RWPE2 (cell line): ENCODE measurements at places on chromosomes 4 and X.
A peak's percentile ranks its signal among the peaks of the same experiment; 100 is the strongest.

DNA sequence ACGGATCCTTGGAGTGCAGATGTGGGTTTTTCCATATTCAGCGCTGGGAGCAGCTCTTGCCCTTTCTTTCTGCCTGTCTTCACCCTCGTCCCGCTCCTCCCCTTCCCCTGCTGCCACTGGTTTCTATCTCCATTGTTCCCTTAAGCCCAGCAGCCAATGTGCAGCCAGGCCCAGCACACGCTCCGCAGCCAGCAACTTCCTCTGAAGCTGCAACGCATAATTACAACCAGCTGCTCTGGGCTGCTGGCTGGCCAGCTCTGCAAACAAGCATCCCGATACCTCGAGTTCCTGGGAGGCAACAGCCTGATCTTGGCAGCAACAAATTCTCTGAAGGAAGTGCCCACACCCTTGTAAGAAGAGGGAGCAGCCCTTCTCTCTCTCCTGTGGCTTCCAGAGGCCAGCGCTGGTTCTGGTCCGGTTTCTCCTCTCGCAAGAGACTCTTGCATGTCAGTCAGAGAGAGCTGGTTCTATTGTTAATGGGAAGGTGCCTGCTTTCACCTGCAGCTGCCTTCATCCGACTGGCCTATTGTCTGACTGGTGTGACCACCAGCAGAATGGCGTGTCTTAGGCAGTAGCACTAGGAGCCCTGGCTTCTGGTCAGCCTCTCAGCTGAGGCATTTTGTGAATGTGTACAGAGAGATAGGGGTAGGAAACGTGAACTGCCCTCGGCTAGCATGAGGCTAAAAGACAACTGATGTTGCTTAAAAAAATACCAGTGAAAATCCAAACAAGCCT, 83.8 kb upstream of the MAML3 start:
- no peak for DNase-seq

DNA sequence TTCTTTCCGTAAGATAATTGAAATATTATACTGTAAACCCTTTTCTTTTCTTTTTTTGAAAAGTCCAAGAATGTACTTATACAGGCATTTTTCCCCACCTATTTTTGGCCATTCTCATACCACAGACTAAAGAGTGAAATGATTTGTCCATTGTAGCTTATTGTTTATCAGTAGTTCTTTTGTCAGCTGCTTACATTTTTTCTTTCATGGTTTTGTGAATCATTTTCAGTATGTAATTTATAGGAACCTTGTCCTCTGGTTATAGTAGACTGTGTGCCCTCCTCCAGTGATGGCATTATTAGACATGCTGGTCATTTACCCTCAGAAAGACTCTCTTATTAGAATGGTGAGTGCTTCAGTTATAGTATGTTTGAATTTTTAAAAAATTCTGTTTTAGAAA, 56.7 kb downstream of the CCKAR start:
- DNase-seq: no peak

- no peak for DNase-seq
Observed at GRCh38 chrX:153371256-153371655, 29.9 kb downstream of the PNMA6E start.

DNA sequence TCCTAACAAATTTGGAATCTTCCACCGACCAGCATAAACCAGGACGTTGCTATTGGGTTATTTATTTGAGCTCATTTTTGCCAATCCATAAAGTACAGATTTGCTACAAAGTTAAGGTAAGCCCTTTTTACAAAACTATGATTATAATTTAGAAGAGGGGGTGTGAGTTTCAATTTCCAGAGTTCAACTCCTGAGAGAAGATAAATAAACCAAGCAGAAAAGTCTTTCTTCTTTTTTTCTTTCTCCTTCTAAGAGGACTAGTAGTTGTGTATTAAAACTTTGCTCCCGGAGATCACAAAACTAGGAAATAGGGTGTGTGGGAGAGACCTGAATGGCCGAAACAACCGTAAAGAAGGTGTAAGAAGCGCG, 2.6 kb downstream of the PITX2 start:
- no peak for DNase-seq

DNA sequence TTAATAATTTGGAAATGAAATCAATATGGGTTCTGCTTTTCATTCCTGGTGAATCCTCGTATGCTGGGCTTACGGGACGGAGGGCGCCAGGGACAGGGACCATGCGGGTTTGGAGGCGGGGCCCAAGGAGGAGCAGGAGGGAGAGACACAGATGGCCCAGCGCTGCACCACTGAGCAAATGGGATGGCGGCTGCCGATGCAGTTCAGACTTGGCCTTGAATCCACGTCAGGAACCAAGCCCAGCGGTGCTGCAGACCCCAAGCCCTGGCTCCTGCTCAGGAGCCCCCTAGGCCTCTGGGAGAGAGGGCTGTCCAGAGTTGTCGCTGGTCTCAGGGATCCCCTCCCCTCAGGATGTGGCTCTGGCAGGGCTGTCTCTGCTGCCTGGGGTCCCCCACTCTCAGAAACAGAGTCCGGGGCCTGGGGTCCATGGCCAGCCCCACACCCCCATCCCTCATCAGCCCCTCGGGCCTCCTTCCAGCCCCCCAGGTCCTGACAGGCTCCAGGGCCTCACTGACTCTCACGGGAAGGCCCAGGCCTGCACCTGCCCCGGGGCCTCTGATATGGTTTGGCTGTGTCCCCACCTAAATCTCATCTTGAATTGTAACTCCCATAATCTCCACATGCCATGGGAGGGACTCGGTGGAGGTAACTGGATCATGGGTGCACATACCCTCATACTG, 75.2 kb downstream of the FAM53A start:
- DNase-seq: peak; percentile 54

- no peak for DNase-seq
Observed at GRCh38 chr4:53645108-53645507, 53.8 kb upstream of the LNX1 start.

- DNase-seq: no peak
Observed at GRCh38 chr4:140876615-140877364, 120.6 kb upstream of the TBC1D9 start.

DNA sequence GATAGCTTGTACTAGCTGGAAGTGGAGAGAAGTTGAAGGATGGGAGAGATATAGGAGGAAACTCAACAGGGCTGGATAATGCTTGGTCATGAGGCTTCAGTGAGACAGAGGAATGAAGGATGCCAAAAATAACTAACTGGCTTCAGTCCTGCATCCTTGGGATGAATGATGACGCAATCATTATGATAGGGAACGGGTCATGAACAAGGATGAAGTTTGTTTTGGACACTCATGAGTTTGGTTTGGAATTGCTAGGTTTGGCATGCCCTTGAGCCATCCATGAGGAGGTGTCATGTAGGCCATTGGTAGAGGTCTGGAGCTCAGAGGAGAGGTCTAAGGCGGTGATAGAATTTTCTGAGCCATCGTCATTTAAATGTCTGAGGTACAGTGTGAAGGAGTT, 160.0 kb upstream of the NHS start:
- no peak for DNase-seq

- no peak for DNase-seq
Observed at GRCh38 chrX:68503836-68504636, 5.2 kb downstream of the YIPF6 start.

DNA sequence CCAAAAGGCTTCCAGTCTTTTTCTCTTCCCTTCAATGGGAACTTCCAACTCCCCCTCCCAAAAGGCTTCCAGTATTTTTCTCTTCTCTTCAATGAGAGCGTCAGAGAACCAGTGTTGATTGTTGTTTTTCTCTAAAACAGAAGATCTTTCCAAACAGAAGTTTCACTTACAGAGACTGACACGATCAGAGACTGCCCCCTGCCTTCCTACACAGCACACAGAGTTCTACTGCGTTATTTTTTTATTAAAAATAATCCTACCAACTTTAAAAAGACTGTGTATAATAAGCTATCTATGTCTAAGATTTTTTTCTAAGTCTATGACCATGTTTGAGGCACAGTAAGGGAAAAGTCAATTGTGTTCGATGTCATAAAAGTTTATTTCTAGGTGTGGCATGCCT, 3.5 kb upstream of the HTR2C start:
- DNase-seq: no peak

- DNase-seq: no peak
Observed at GRCh38 chr4:75698162-75698962, 25.2 kb upstream of the G3BP2 start.

GRCh38 chr4:183438458-183439113, 5.8 kb upstream of the CDKN2AIP start:
- DNase-seq: no peak

GRCh38 chrX:37047776-37048175, 39.6 kb downstream of the FAM47C start:
- no peak for DNase-seq

GRCh38 chrX:15675490-15675921, 10.9 kb upstream of the CLTRN start:
- DNase-seq: peak; percentile 77

DNA sequence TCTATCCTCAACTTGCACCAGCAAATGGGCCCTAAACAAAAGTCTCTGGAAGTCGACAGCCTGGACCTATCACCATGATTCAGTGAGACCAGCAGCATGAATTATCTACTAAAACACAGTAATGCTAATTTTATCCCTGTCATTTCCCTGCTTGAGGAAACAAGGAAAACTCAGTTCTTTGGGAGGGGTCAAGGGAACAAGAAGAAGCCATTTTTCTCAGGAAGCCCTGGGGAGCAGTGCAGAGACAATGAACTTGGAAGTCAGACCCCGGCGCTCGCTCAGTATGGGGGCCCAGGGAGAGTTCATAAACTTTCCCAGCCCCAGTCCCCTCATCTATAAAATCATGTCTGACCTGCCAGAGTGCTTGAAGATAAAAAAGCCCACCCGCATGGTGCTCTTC, 50.4 kb downstream of the DCTD start:
- no peak for DNase-seq

- DNase-seq: no peak
Observed at GRCh38 chrX:149908727-149909126, 20.6 kb upstream of the HSFX4 start.

- DNase-seq: no peak
Observed at GRCh38 chrX:12929701-12930100, 23.3 kb downstream of the TLR8 start.

- DNase-seq: no peak
Observed at GRCh38 chr4:173153445-173153844, 15.2 kb upstream of the GALNT7 start.

DNA sequence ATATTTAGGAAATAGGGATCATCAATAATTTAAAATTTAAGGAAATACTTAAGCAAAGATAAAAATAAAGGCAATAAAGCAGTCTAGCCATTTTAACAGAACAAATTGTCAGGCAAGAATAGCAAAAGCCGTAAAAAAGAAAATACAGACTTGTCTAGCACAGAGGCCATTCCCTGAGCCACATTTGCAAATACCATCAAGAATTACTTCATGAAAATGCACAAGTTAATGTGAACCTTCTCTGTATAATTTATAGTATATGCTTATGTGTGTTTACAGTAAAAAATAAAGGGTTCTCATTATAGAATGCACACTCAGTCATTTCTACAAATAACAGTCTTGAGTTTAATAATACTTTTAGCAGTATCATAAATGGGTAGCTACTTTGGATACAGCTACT, 505.9 kb upstream of the CPEB2 start:
- DNase-seq: no peak

DNA sequence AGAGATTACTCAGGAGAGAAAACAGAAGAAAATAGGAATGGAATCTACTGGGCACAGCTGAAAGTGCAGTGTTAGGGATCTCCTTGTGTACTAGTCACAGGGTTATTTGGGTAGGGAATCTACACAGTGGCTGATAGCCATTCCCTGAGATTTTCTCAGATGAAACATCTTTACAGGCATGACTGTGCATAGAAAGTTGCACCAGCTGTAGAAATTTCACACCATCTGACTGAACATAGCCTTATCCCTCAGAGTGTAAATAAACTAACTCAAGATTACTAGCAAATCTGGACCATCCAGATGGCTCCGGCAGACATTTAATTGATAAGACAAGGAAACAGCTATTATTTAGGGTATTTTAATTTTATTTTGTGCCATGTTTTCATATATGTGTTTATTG, 2053.5 kb upstream of the TENM3 start:
- DNase-seq: no peak

DNA sequence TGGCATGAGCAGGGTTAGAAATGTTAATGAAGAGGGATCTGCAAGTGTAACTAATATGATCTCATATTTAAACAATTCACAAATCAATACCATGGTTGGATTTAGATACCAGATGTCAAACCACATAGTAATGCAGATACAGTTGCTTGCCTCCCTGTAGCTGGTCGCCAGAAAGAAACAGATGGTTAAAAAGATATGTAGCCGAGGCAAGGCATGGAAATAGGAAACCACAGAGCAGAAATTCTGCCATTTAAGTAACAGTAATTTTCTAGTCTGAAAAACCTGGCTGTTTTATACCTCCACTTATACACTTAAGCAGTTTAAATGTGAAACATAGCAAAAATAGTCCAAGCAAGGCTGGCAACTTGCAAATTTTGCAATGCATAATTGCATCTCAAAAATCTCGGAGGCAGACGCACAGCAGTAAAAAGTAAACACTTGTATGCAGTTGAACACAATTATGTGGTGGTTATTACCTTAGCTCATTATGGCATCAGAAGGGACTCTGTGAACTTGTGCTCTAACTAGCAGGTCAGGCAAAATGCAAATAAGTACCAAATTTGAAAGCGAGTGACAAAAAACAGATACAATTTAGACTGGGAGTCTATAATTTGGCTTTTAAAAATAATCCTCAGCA, 126.8 kb downstream of the NAA11 start:
- DNase-seq: no peak

GRCh38 chr4:52651996-52652672, 7.0 kb downstream of the USP46 start:
- no peak for DNase-seq

DNA sequence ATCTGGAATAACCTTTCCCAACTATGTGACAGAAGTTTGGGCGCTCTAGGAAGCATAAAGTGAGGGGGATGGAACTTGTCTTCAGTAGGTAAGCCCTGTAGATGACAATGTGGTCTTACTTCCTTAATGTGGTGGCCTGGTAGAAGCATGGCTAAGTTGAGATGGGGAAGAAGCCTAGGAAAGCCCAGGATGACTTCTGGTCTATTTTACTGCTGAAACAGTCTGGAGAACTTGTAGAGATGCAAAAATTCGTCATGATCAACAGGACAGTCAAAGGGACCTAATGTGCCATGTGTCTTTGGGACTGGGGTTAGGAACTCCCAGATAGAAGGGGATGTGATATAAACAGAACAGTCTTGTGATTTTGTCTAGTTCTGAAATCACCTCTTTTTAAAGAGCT, 40.8 kb downstream of the CCNG2 start:
- no peak for DNase-seq

DNA sequence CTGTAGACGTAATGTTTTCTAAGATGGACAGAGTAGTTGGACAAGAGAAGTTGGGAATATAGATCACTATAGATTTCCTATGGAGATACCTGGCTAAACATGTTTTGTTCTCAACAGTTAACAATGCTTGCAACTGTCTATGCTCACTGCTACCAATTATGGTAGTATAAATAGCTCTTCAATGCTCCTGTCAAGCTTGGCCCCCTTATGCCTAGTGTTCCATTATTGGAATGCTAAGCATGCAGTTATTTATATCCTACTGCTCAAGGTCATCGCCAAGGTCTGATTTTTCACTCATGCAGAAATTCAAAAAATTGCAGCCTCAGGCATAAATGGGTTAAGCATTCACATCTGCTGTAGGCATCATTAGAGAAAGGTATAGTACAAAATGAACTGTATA, 519.0 kb downstream of the IL15 start:
- DNase-seq: no peak

GRCh38 chr4:107978716-107979451, 10.8 kb upstream of the HADH start:
- no peak for DNase-seq

- no peak for DNase-seq
Observed at GRCh38 chr4:186192066-186192612, 772 bp downstream of the CYP4V2 start.
